ENCODE measurements at places on chromosomes 5 and 9.
A peak's percentile ranks its signal among the peaks of the same experiment; 100 is the strongest.

- DNase-seq = no peak
Measured at GRCh38 chr5:5026409-5026785, 113.7 kb upstream of the ADAMTS16 start.

GRCh38 chr9:128928624-128929023, 7.8 kb downstream of the PHYHD1 start:
- DNase-seq = no peak

GRCh38 chr9:114138552-114138971, 16.8 kb upstream of the COL27A1 start:
- DNase-seq = no peak

DNA sequence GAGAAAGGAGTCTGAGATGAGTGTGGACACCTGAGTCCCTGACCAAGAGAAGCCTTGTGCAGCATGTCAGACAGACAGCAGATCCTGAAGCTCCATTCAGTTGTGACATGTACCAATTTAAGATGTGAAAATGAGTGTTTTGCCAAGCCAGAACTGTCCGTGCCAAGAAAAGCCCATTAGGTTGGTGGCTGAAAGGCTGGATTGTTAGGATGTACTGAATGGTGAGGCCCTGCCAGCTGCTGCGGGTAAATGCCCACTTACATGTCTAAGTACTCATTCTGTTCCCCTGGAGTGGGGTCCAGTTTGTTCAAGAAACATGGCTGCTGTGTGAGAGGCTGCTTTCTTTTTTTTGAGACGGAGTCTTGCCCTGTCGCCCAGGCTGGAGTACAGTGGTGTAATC, 14.6 kb downstream of the DAPK1 start:
- DNase-seq = no peak

DNA sequence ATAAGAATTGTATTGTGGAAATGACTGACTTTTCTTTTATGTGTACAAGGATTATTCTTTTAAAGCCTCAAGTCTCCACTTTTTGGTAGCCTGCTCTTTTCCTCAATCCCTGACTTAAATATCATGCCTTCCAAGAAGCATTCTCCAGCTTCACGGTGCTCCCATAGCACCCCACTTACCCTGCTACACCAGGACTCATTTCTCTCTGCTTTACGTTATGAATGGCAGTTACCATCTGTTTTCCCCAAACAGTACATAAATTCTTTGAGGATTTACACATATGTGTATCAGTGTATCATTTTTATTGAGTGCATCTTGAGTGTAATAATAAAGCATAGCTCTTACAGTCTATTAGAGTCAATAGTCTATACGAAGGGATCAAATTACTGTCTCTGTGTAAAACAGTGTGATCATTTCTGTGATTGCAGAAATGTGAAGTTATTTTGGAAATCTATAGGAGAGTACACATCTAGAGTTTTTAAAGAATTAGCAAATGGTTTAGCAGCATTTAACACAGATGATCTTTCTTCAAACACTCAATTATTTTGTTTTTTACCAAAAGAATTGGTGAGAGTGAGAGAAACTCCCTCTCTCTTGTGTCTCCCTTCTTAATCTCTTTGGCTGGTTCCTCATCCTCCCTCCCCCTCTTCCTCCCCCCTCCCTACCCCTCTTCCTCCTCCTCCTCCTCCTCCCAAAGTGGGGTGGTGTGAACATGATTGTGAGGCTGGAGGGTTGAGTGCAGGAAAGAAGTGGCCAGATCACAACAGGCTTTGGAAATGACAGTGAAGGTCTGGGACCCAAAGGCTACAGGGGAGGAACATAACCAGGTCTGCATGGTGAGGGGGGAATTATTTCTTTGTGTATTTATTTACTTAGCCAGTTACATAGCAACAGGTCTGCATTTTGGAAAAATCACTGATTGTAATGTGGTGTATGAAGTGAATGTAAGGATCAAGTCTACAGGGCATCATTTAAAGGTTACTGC, 27.6 kb upstream of the ECM2 start:
- no peak for DNase-seq

- no peak for DNase-seq
Measured at GRCh38 chr5:51664491-51665250, 281.4 kb downstream of the ISL1 start.

GRCh38 chr5:54263447-54263846, 46.9 kb downstream of the ARL15 start:
- no peak for DNase-seq

- DNase-seq = peak; percentile 8
Measured at GRCh38 chr9:95634536-95634935, 117.8 kb upstream of the PTCH1 start.

DNA sequence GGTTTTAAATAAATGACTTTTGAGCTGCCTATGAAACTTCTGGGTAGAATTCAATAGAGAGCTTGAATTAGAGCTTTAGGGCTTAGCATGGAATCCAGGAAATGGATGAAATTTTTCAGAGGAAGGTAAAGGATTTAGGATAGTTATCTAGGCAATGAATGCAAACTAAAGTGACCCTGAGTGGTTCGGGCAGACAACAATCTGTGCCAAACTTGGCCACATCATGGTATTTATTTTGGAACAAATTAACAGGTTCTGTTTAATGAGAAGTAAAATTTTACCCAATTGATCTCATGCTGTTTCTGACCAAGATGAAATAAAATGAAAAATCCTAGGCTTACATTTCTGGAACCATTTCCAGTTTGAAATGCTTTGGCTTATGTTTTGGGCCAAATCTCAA, 934.4 kb downstream of the MAT2B start:
- DNase-seq = no peak

DNA sequence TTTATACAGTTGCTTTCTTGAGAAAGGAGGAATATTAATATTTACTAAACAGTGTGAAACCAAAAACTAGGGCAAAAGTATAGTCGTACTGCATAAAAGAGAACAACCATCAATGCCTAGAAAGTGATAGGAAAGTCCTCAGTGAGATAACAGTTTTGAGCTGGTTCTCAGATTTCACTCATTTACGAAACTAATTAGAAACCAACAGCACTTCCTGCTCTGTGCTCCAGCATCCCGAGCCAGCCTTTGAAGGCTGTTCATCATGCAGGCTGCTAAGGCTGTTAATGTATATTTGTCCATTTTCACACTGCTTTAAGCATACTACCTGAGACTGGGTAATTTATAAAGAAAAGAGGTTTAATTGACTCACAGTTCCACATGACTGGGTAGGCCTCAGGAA, 2039.9 kb downstream of the EFNA5 start:
- DNase-seq = no peak

GRCh38 chr5:132027027-132027426, 15.6 kb upstream of the ACSL6 start:
- no peak for DNase-seq

GRCh38 chr5:123157791-123158581, 68.9 kb downstream of the PRDM6 start:
- peak; percentile 76 for DNase-seq

Measured in EH (cell line).